ENCODE measurements at places on chromosomes 11 and 22. TPM values are rescaled to one million over a fixed set of nuclear protein-coding genes. Genes with fewer than 3 reads are reported as not detected.

CCDC188 gene
- total RNA-seq, result not detected

DNA sequence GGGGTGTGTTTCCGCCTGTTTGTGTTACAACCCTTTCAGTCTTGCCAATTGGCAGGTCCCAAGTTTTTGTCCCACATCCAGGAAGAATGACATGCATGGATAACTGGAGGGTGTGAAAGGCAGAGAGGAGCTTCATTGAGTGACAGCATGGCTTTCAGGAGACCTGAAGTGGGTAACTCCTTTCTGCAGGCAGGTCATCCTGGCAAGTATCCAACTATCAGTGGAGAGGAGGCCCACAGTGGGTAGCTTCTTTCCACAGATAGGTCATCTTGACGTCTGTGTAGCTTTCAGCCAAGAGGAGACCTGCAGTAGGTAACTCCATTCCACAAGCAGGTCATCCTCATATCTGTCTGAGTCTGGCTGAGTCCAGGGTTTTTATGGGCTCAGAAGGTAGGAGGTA, 1268.8 kb upstream of the CNTN5 start:
- H3K27me3 ChIP-seq, result no peaks in the 10 kb centered on the region
- no peaks in the 10 kb centered on the region for H3K36me3 ChIP-seq
- no peak overlapping the region for H3K27ac ChIP-seq
- H3K4me3 ChIP-seq, result no peak overlapping the region
- no peaks in the 10 kb centered on the region for H3K4me1 ChIP-seq

GRCh38 chr22:27775758-27776649, 25.6 kb downstream of the MN1 start:
- H3K36me3 ChIP-seq, result no peaks in the 10 kb centered on the region
- H3K4me3 ChIP-seq, result no peak overlapping the region
- no peaks in the 10 kb centered on the region for H3K4me1 ChIP-seq
- H3K27me3 ChIP-seq, result peaks cover 7% of the 10 kb centered on the region
- no peak overlapping the region for H3K27ac ChIP-seq
- DNase-seq, result no peak

- peaks cover 55% of the 10 kb centered on the region for H3K4me1 ChIP-seq
- no peak overlapping the region for H3K4me3 ChIP-seq
- no peaks in the 10 kb centered on the region for H3K27me3 ChIP-seq
- DNase-seq, result no peak
These were observed 19.1 kb downstream of the CABIN1 start for GRCh38 chr22:24030186-24030702.

All from activated CD8-positive, alpha-beta T cell treated with anti-CD3 and anti-CD28 coated beads for 36 hours (primary cell).